Right cardiac atrium (tissue), 5 donors: ENCODE measurements at places on chromosomes 12 and 14. TPM values are rescaled to one million over a fixed set of nuclear protein-coding genes. Genes with fewer than 3 reads are reported as not detected.

GRCh38 chr12:65853489-65854157 lies 29.3 kb downstream of the HMGA2 start:
- DNase-seq = no peak

SPTB gene
- 96.5 TPM for total RNA-seq

GRCh38 chr14:99645545-99646505 lies 896 bp downstream of the HHIPL1 start:
- DNase-seq = no peak

DNA sequence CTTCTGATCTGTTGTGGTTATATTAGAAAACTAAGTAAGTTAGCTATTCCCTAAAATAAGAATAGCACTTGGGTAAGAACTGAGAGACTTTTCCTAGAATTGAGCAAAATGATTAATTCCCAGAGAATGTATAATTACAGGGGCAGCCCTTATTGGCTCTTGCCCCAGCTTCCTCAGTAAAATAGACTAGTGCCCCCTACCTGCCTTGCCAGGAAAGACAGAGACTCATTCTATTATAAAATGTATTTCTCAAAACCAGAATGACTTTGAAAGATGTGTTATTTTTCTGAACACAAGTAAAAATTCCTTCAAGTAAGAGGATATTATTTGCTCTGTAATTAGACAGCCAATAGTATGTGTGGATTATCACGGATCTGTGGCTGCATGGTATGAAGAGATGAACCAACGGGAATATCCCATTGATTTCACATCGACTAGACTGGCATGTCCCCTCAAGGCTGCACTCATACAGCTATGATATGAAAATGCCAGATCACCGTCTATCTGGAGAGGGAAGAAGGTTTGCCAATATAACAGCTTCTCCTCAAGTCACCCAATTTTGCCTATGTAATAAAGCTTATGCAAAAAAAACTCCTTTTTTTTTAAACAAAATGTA lies 7.4 kb upstream of the GLRX5 start:
- DNase-seq = no peak

GRCh38 chr12:124026755-124027745 lies 54.0 kb downstream of the ZNF664 start:
- DNase-seq = no peak

GRCh38 chr12:69101505-69101904 lies 137.9 kb upstream of the CPSF6 start:
- DNase-seq = no peak

COX8C gene
- total RNA-seq = not detected

DNA sequence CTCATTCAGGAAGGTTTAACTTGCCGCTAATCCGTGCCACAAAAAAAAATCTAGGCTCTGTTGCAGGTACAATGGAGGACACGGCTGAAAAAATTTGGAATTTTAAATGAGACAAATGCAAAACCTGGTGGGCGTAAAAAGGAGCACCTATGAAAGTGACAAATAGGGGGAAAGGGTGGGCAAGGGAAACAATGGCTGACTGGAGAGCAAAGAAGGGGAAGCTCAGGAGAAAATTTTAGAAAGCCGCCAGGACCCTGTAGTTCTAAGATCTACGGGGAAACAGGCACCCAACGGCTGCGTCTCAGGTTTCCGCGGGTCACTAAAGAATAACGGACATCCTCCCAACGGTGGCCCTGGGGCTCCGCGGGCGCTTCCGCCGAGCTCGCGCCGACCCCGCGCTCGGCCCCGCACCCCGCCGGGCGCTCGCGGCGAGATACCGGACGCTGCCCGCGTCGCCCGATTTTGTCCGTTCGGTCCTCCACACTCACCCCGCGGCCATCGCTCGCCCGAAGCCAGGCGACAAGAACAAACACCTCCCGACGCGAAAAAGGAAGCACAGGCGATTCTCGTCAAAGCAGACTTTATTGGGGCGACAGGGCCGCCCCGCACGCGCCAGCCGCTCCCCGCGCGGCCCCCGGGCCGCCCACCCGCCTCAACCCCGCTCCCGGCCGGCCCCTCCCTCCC lies 1.1 kb upstream of the YY1 start:
- DNase-seq = peak; percentile 76

GRCh38 chr14:51328064-51328771 lies 88.2 kb downstream of the TMX1 start:
- peak; percentile 56 for DNase-seq

FSCB gene
- not detected for total RNA-seq

DNA sequence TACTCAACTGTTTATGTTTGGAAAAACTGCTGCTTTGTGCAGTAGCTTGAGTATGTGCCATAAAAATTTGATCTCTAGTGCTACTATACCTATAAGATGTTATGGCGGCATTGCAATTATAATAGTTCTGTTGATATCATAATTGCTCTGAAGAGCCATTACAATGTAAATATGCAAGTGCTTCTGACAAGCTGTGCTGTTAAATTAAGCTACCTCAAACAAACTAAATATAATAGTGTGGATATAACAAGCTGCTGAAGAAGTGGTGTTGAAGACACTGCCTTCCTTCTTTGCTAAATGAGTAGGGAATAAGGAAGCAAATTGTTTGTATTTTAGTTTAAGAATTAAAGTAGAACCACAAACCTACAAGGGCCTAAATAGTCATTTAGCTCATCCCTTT lies 301.0 kb upstream of the MIS18BP1 start:
- no peak for DNase-seq

DNA sequence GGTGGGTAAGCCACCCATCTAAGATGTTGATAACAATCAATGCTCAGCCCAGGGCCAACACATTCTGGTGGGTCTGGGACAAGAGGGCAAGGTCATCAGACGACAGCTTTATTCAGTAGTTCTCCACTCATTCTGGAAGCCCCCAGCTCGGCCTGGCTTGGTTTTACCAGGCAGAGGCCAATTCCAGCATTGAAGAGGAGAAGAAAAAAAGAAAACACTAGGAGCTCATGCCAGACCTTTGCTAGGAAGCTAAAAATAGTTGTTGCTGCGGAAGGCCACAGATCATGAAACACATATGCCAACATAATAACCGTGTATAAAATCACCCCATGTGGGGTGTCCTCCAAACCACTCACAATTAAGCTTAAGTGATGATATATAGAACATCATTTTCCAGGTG lies 44.4 kb downstream of the CCDC60 start:
- DNase-seq = no peak

DNA sequence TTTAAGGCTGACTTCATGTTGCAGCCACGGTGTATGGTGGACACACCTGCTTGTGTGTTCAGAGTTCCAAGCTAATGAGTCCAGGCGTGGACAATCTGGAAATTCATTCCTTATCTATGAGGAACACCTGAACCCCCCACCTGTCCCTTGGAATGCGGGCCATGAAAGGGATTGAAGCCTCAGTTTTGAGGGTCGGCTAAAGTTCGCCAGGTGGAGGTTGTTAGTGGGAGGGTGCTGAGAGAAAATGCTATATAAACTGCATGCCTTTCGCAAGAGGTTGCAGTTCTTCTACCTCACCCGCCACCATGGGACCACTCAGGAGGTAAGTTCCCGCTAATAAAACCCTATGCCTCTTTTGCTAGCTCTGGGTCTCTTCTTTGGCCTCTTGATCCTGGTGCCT lies 348.0 kb downstream of the BCL11B start:
- no peak for DNase-seq

- DNase-seq = no peak
These were observed 88.9 kb upstream of the FRMD6 start for GRCh38 chr14:51562816-51563215.

DNA sequence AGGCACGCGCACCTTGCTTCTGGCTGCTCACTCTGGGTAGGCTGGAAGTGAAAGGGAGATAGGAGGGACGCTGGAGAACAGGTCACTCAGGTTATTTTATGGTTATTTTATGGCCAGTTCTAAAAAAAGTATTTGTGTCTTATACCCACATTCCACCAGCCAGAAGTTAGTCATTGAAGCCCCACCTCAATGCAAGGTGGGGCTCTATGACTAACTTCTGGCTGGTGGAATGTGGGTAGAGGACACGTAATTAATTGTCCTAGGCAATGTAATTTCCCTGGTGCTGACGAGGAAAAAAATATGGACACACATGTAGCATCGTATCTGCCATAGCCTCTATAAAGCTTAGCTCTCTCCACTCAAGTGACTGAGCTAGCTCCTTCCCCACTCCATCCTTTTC lies 104.9 kb downstream of the PDZRN4 start:
- no peak for DNase-seq

KRT7 gene
- 0.94 TPM for total RNA-seq

DNA sequence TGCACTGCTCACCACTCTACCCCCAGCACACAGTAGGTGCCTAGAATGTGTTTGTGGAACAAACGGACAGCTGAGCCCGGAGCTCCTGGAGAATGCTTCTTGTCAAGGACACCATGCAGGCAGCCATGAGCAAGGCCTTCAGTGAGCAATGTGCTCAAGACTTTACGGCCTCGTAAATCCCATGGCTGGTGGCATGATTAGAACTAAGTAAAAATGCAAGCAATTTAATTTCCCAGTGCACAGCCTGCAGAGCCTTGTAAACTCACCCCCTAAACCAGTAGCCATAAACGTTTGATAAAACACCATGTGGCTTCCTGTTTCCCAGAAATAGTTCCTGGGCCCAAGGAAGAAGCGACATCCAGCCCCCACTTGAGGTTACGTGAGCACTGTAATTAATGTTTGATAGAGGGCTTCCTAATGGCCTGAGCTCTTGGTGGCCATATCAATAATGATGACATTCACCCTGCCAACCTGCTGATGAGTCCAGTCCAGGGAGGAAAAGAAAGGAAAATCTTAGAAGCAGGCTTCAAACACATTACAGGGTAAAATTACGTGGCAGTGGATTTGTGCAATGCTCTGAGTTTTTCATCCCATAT lies 36.4 kb upstream of the FICD start:
- no peak for DNase-seq

LRRC43 gene
- 0.94 TPM for total RNA-seq

GRCh38 chr12:31224768-31225448 lies 101.0 kb downstream of the SINHCAF start:
- DNase-seq = no peak

TOMM20L gene
- total RNA-seq = not detected

TECPR2 gene
- total RNA-seq = 25.2 TPM

GALNT9 gene
- total RNA-seq = not detected

PRR4 gene
- 0.83 TPM for total RNA-seq

GRCh38 chr14:64060199-64060545 lies 207.4 kb downstream of the SYNE2 start:
- no peak for DNase-seq

- no peak for DNase-seq
These were observed 37.1 kb downstream of the CYP46A1 start for GRCh38 chr14:99720941-99721791.

DNA sequence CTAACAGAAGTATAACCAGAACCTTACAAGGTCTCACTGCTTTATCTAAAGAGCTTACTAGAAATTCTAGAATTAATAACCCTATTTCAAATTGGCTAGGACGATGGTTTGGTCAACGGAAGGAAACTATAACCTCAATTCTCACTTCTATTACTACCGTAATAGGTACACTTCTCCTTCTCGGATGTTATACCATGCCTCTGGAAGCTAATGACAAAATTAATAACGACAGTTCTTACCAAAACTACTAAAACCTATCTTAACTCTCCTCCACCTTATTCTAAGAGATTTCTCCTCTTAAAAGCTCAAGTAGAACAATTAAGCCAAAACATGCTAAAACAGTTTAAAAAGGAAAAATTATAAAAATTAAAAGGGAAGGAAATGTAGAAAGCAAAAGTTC lies 23.7 kb upstream of the UBC start:
- no peak for DNase-seq

TMEM116 gene
- total RNA-seq = 18.1 TPM

DNA sequence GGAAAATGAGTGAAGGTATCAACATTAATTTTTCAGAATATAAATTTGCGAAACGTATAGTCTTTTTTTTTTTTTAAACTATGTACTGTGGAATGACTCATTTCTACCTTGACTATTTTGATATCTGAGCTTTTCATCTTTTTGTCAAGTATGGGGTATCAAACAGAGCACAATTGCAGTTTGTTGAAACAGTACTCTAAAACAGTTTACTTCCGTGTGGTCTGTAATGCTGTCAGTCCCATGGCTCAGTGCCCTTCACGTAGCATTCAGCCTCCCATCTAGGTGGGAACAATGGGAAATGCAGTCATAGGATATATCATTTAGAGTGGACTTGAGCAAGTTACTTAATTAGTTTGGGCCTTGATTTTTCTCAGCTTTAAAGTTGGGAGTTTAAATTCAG lies 139.5 kb downstream of the ERC1 start:
- DNase-seq = no peak

DNA sequence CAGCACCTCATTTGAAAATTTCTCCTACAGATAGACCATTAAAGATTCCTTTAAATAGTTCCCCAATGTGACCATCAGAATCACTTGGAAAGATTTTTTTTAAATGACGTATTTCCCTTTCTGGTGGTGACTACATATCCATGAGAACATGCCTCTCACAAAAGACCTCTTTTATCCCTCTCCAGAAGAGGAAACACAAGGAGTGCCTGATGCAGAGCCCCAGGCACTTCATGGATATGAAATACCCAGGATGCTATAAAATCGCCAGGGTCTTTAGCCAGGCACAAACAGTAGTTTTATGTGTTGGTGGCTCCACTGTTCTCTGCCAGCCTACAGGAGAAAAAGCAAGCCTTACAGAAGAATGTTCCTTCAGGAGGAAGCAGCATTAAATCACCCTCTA lies 97.1 kb downstream of the ETNK1 start:
- DNase-seq = no peak

DNA sequence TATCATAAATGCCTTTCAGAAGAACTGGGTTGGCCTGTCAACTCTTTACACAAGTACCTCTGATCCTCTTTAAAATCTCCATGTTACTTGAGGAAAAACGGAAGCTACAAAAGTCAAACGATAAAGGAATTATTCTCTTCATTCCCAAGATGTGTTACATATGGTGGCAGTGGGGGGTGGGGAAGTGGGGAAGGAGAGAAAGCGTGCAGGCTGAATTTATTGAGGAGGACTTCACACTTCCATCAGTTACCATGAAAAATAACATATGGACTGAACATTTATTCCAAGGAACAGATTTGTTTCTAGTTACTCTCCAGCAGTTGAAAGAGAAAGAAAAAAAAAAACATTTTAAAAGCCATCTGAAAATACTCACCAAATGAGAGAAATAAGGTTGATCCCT lies 474.4 kb upstream of the DCN start:
- DNase-seq = no peak

DNA sequence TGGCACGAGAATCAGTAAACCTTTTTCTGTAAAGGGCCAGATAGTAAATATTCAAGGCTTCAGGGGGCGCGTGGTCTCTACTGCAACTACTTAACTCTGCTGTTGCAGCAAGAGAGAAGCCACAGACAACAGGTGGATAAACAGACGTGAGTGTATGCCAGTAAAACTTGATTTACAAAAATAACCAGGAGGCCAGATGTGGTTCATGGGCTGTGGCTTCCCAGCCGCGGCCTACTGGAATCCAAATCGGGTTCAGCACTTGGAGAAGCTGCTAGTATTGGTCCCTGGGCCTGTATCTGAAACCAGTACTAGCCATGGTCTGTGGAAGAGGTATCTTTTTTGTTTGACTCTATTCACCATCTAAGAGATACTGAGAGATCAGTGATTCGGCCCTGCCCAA lies 13.3 kb downstream of the PPP2R5C start:
- no peak for DNase-seq

KRT80 gene
- not detected for total RNA-seq
